GF-D8 (cell line): ENCODE measurements at places on chromosomes 16 and 17.

- no peak for DNase-seq
These were observed 179.0 kb downstream of the PMP22 start for GRCh38 chr17:15085890-15086677.

- DNase-seq: no peak
These were observed 267.9 kb downstream of the CPPED1 start for GRCh38 chr16:12535535-12536411.

DNA sequence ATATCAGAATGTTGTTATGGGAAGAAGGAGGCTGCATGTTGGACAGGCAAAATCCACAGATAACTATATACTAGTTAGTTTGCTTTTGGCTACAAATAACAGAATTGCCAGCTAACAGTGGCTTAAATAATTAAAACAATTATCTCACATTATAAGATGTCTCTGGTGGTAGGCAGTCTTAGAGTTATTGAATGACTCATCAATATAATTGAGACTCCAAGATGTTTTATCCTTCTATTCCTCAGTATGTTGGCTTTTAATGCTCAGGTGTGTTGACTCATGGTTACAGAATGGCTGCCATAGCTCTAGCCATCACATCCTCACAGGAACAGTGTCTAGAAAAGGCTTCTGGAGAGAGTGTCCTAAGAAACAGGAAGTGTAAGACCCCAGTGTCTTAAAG, 11.1 kb downstream of the CHP2 start:
- DNase-seq: no peak

GRCh38 chr17:56937687-56938086, 23.2 kb downstream of the COIL start:
- DNase-seq: no peak

GRCh38 chr16:15443753-15444152, 9.4 kb downstream of the BMERB1 start:
- DNase-seq: no peak

- DNase-seq: no peak
These were observed 15.3 kb upstream of the TXNDC11 start for GRCh38 chr16:11757671-11758545.

- DNase-seq: no peak
These were observed 48.2 kb downstream of the IL21R start for GRCh38 chr16:27450196-27450549.

DNA sequence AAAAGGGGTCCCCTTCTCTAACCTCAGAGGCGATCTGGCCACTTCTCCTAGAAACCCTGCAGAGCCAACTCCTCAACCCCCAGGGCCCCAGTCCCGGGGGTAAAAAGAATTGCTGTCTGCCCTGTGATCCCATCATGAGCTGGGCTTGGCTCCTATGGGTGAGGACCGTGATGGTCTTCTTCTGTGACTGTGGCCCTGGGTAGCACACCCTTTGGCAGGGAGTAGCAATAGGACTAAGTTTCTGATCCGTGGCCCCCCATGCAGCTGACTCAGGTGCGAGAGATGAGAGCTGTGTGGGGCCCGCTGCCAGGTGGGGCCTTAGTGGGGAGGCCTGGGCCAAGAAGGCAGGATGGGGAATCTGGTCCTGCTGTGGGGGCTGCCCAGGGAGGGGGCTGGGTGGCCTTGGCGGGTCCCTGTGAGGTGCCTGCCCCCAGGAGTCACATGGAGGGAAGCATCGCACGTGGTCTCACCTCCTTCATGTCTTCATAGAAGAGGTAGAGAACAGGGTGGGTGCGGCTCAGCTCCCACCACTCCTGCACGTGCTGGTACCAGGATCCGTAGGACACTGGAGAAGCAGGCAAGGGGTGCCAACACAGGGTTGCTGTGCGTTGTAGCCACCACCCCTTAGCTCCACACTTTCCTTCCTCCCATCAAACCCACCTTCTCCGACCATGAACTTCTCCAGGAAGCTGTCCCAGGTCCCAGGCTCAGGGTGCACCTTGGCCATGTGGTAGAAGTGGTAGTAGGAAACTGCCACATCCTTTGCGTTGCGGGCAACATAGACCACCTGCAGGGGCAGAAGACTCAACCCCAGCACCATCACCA, 3.3 kb downstream of the SULT1A1 start:
- DNase-seq: no peak

- DNase-seq: no peak
These were observed 4.4 kb upstream of the SNX29 start for GRCh38 chr16:11972128-11972527.

GRCh38 chr17:10226930-10227695, 28.7 kb upstream of the GAS7 start:
- no peak for DNase-seq

DNA sequence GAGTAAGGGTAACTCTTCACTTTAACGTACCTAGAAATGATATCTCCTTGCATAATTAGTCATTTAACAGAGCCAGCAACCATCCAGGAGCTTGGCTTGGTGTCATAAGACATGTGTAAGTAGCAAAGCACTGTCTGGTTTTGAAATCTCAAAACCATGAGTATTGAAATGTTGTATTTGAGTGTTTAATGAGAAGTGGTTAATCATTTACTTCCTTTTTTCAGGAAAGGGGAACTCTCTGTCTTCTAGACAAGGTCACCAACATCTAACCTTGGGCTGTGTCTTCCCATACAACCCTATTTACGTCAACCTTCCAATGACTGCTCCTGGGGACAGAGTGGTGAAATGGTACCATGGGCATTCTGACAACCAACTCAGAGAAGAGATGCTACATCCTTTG, 27.1 kb downstream of the PMP22 start:
- peak; percentile 66 for DNase-seq

GRCh38 chr16:87542531-87543102, 49.8 kb upstream of the ZCCHC14 start:
- no peak for DNase-seq

DNA sequence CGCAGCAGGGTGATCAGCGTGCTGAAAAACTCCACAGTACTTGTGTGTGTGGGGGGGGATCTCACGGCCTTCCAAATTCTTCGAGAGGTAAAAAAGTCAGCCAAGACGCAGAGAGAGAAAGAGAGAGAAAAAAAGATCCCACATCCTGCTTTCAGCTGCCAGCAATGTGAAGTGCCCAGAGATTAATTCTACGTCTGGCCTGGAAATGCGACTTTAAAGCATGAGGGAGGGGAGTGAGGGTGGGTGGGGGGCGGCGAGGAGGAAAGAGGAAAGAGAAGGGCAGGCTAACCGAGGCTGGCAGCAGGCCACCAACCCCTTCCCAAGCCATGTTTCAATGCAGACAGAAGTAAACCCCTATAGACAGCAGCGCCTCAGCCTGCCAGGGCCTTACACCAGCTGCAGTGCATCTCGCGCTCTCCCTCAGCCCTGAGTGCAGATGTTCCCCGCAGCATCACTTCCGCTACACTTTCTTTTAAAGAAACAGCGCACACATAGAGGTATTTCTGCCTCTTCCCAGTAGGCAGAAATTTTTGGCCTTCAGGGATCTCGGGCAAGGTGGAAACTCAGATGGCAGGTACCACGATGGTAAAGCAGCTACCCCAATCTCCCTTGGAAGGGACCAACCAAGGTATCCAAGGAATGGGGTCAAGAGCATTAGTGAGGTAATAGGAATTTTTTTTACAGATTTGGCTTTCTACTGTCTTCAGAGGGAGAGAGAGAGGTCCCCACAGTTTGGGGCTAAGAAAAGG, 87.8 kb downstream of the SMG6 start:
- DNase-seq: peak; percentile 49

DNA sequence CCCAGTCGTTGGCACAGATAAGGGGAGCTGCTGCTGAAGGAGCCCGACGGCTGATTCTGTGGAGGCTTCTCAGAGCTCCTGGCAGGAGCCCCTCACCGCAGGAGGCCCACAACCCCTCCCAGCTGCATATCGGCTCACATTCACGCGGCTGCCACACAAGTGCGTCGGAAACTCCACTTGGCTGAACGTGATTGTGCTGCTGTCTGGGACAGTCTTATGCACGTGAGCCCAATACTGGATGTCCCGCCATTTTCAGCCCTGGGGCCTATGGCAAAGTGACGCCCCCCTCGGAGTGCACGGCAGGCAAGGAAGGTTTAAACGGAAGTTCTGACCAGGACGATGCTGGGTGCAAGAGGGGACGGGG, 8.7 kb upstream of the PITPNA start:
- DNase-seq: no peak

- no peak for DNase-seq
These were observed 3.5 kb downstream of the FMNL1 start for GRCh38 chr17:45225051-45225700.

- DNase-seq: no peak
These were observed 868 bp downstream of the FAM20A start for GRCh38 chr17:68600067-68600930.

- DNase-seq: no peak
These were observed 15.9 kb downstream of the TBX2 start for GRCh38 chr17:61415374-61416210.

DNA sequence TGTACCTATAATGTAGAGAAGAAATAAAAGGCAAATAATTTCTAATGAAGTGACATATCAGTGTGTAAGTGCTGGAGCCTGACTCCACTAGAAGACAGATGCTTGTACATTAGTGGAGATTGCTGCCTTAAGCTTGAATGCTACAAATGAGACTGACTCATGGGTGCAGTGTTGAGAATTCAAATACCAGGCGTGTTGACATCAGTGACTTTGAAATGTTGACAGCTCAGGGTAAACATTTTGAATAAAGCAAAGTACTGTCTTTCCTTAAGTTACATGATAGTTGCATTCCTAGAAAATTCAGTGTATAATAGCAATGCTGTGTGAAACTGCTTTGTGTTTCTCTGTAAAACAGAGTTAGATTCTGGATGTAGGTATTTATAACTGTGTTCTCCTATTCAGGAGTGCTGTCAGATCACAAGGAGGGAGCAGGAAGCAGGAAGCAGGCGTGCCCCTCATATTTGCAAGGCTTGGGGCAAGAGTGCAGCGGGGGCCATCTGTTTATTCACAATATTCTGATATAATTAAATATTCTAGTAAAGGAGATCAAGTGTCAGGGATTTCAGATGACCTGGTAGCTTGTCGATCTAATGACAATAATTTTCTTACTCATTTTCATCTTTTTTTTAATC, 119.0 kb downstream of the SPECC1 start:
- no peak for DNase-seq

- no peak for DNase-seq
These were observed 1.7 kb upstream of the SGCA start for GRCh38 chr17:50163843-50164696.

- no peak for DNase-seq
These were observed 11.3 kb upstream of the ARL5C start for GRCh38 chr17:39177256-39177655.

GRCh38 chr17:31494259-31495021, 103.0 kb downstream of the RAB11FIP4 start:
- peak; percentile 51 for DNase-seq

- no peak for DNase-seq
These were observed 53.7 kb upstream of the WSB1 start for GRCh38 chr17:27240086-27240801.
